ENCODE measurements at places on chromosomes 3 and 15. TPM values are rescaled to one million over a fixed set of nuclear protein-coding genes. Genes with fewer than 3 reads are reported as not detected.

Gene SH3GL3
- total RNA-seq: 7.5 TPM

Gene SCAPER
- total RNA-seq: 11.9 TPM

Gene HES1
- 83.5 TPM for total RNA-seq

Gene GPR15
- 0.81 TPM for total RNA-seq

Gene SLC41A3
- total RNA-seq: 27.3 TPM

Gene GOLGA8T
- total RNA-seq: not detected

Gene AMT
- total RNA-seq: 16.1 TPM

Gene CPN2
- total RNA-seq: 0.14 TPM

Gene CILP
- total RNA-seq: 0.16 TPM

Gene SECISBP2L
- 62.2 TPM for total RNA-seq

Gene CHAC1
- total RNA-seq: 9.7 TPM

Gene SAXO2
- total RNA-seq: 5.5 TPM

Gene NPAP1
- 0.52 TPM for total RNA-seq

Gene SLC22A13
- total RNA-seq: 0.45 TPM

Gene CHRFAM7A
- 2.0 TPM for total RNA-seq

Gene ITIH3
- total RNA-seq: 6.4 TPM

Gene ACVR2B
- 48.2 TPM for total RNA-seq

Gene KCNMB3
- total RNA-seq: 1.1 TPM

Gene HGD
- 0.31 TPM for total RNA-seq

Gene SLC7A14
- 3.8 TPM for total RNA-seq

Gene LRRC2
- 3.7 TPM for total RNA-seq

Gene CLDN18
- 0.71 TPM for total RNA-seq

Gene IL17RB
- 4.9 TPM for total RNA-seq

Gene GOLGA6B
- not detected for total RNA-seq

Gene PTPN23
- 17.3 TPM for total RNA-seq

Gene IQCF5
- total RNA-seq: not detected

Gene PPP2R3A
- total RNA-seq: 20.8 TPM

Gene NR2F2
- total RNA-seq: 7.0 TPM

Gene CEP19
- total RNA-seq: 10.0 TPM

Gene ZDHHC3
- 47.3 TPM for total RNA-seq

Gene MESP2
- 0.32 TPM for total RNA-seq

Gene MYL3
- total RNA-seq: not detected

Gene C3orf18
- 12.5 TPM for total RNA-seq

Gene C3orf70
- 1.7 TPM for total RNA-seq

Gene FGF12
- 19.3 TPM for total RNA-seq

Gene CASR
- 0.58 TPM for total RNA-seq

Gene B2M
- total RNA-seq: 1,671 TPM

Gene EPHB1
- total RNA-seq: 16.0 TPM

Gene MED12L
- 6.0 TPM for total RNA-seq

Gene ANKUB1
- 1.3 TPM for total RNA-seq

Gene HYAL1
- 6.7 TPM for total RNA-seq

Gene STRIT1
- not detected for total RNA-seq

Gene CMSS1
- total RNA-seq: 39.7 TPM

Gene LIPH
- 0.16 TPM for total RNA-seq

Gene ERICH6
- total RNA-seq: 0.44 TPM

Gene CRYGS
- total RNA-seq: 4.1 TPM

Gene CCDC80
- 681 TPM for total RNA-seq

Gene LRRIQ4
- not detected for total RNA-seq

Gene VEPH1
- 6.2 TPM for total RNA-seq

Gene BFSP2
- not detected for total RNA-seq

Gene RLBP1
- not detected for total RNA-seq

Gene SLC28A1
- not detected for total RNA-seq

Gene SEMA7A
- 18.3 TPM for total RNA-seq

Gene GABRB3
- 50.4 TPM for total RNA-seq

Gene STAB1
- 0.25 TPM for total RNA-seq

Gene METTL6
- total RNA-seq: 25.3 TPM

Gene AADACL2
- 33.1 TPM for total RNA-seq

Gene FETUB
- not detected for total RNA-seq

Gene SRP14
- total RNA-seq: 362 TPM
